T47D (cell line): ENCODE measurements at places on chromosomes 4 and X.

DNA sequence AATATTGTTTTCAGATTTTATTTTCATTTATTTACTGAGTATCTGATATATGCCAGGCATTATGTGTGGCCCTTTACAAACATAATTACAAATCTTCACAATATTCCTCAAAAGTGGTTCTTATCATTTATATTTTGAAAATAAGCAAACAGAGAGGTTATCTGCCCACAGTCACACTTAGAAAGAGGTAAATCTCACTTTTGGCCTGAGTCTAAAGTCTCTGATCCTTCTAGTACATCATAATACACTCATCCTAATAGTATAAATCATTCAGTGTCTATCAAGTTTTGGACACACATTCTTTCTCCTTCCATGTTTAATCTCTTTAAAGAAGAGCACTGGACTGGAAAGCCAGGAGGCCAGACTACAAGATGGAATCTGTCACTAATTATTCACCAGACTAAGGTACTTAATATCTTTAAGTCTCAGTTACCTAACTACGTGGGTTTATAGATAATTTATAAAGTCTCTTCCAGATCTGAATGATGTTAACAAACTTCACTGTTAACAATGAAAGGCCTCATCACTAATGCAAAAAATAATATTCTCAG lies 281.3 kb downstream of the PPP3CA start:
- DNase-seq: no peak

- DNase-seq: no peak
Observed at GRCh38 chr4:8614365-8615193, 22.0 kb downstream of the CPZ start.

GRCh38 chr4:77268108-77268507 lies 111.1 kb downstream of the CCNG2 start:
- DNase-seq: no peak

DNA sequence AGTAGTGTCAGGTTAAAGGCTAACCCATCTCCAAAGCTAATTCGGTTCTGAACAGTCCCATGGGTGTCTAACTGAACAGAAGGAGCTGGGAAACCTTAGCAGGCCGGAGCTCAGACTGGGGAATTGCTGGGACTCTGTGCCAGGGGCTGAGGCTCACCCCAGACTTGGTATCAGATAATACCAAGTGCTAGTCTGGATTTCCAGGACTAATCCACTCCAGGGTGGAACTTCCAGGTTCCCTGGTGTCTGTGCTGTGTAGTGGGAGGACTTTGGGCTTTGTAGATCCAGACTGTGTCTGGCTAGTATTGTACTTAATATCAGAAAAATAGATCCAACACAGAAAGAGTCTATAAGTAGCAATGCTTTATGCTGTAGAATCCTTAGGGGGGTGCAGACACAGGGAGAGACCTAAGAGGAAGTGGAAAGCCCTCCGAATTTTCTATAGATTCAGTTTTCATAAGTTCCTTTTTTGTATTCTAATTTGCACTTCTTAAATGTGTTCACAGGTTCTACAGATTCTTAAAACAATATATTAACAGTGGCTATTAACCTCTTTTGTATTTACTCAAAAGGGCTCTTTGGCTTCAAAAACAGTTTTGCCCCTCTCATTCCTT lies 4.1 kb downstream of the ZNF827 start:
- no peak for DNase-seq

DNA sequence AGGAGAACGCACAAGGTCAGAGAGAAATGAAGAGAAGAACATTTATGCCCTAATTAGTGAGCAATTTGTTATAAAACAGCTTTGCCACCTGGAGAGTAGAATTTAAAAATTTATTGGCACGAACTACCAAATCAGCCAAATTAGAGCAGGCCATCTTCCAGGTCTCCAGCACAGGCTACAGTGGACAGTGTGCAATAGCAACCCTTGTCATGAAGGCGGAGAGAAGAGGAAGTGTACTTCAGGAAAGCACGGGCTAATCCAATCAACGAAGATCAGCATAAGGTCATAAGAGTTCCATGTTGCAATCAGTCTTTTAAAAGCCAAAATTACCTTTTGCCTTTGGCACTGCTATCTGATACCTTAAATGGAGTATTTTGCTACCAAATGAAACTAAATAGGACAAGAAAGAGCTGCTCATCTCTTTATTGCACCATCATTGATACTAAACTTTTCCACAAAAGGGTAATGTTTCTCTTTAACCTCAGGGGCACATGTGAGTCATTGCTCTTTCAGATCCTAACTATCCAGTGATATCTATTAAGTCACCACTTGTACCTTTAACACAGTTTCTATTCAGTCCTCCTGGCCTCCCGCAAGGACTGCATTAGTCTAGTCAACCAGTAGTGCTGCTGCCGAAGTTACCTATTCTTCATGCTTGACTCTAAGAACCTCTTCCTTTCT lies 19.9 kb downstream of the ANK2 start:
- no peak for DNase-seq

- DNase-seq: peak; percentile 93
Observed at GRCh38 chr4:105633241-105633640, 75.2 kb downstream of the INTS12 start.

- DNase-seq: no peak
Observed at GRCh38 chrX:53681661-53682060, 4.9 kb downstream of the HUWE1 start.

GRCh38 chr4:136985683-136986082 lies 546.6 kb downstream of the PCDH18 start:
- no peak for DNase-seq

GRCh38 chr4:158428242-158428641 lies 93.4 kb upstream of the RXFP1 start:
- DNase-seq: no peak

GRCh38 chr4:184574861-184575260 lies 74.4 kb downstream of the CASP3 start:
- no peak for DNase-seq

- DNase-seq: no peak
Observed at GRCh38 chrX:65587616-65588526, 53.3 kb upstream of the LAS1L start.

- DNase-seq: no peak
Observed at GRCh38 chr4:48909697-48910096, 3.1 kb upstream of the OCIAD2 start.

- no peak for DNase-seq
Observed at GRCh38 chr4:23041501-23041900, 348.8 kb downstream of the GBA3 start.

DNA sequence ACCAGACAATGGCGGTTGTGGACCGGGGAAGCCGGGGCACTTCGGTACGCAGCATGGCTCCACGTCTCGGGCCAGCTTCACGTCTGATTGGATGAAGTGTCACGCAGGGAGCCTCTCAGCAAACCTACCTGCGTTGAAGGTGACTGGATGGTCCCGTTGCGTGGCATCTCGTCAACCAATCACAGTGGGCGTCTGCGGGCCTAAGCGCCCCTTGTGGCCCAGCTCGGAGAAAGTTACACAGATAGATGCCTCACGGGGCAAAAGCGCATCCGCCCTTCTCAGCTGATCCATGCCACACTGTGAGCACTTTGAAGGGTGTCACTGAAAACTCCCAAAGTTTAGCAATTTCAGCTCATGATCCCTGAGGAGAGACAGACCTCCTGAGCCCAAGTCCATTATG lies at the start of gene H2BW1:
TSS of gene H2BW1 (minus strand) at position 103 of the 400 bp plus-strand sequence. CDS start 132 bp downstream, outside the sequence.
- no peak for DNase-seq

DNA sequence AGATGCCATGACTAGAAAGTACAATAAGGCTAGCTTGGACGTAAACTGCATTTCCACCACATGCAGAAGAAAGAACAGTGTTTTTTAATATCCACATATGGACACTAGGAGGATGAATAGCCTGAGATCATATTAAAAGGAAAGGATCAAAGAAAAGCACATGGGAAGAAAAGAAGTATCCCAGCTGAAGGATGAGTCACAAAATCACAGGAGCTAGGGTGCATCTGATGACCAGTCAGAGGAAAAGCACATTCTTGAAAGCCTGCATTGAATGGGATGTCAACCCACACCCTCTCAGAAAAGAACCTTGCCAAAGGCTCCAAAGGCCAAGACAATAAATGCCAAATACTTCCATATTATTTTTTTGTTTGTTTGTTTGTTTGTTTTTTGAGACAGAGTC lies 56.8 kb upstream of the PRDX4 start:
- DNase-seq: no peak

- DNase-seq: no peak
Observed at GRCh38 chr4:127352220-127353113, 280.3 kb upstream of the INTU start.

GRCh38 chr4:23058165-23058776 lies 365.5 kb downstream of the GBA3 start:
- DNase-seq: no peak

- DNase-seq: peak; percentile 37
Observed at GRCh38 chr4:151806511-151806927, 45.7 kb upstream of the GATB start.

- DNase-seq: no peak
Observed at GRCh38 chr4:141885112-141885511, 248.7 kb downstream of the IL15 start.

GRCh38 chrX:50000937-50001542 lies 78.6 kb downstream of the CLCN5 start:
- DNase-seq: no peak

DNA sequence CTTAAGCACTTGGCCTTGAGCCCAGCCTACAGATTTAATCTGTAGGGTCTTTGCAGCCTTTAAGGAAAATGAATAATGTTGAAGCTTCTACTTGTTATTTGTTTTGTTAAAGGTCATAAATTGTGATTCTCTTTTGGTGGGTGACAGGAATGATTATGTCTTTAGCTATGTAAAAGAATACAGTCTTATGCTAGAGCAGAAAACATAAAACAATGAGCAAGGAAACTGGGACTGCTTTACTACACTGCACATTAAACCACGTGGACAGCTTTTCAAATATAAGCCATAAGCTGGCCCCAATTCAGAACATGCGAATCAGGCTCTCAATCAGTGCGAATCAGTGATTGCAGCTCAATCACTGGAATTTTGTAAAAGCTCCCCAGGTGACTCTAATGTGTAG lies 40.9 kb upstream of the TBC1D19 start:
- DNase-seq: no peak

GRCh38 chrX:14039344-14039743 lies 9.7 kb upstream of the GEMIN8 start:
- peak; percentile 73 for DNase-seq

GRCh38 chr4:63049278-63049677 lies 1360.0 kb downstream of the TECRL start:
- no peak for DNase-seq

DNA sequence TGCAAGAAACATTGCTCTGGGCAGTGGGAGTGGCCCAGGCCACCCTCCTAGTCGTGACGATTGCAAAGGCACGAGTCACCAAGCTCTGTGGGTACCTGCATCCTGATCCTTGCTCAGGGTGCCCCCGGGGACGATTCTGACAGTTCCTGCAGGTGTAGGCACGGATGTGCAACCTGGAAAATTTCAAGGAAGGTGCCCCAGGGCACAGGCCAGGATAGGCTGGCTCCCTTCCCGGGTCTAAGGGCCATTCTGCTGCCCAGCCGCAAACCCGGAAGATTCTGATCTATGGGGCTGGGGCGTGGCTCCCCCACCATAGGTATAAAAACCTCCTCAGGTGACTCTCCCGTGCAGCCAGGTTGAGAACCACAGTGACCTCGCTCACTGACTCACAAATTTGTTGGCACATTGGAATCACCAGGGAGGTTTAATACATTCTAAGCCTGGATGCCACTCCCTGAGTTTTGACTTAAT lies 228.5 kb downstream of the PTTG2 start:
- no peak for DNase-seq

DNA sequence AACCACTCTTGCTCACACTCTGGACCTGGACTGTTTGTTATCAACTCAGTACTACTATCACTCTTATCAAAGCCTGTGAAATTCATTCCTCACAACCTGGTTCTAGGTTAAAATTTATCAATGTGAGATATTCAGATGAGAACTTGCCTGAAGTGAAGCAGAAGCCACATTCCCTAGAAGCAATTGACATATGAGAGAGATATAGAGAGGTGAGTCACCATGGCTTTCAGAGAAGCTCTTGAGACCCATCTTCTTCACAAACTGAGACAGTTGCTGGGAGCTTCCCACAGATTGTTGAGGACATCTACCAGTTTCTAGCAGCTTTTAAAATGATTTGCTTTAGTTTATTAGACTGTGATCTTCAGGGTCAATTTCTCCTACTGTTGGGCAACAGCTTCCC lies 316.9 kb upstream of the TET2 start:
- no peak for DNase-seq

DNA sequence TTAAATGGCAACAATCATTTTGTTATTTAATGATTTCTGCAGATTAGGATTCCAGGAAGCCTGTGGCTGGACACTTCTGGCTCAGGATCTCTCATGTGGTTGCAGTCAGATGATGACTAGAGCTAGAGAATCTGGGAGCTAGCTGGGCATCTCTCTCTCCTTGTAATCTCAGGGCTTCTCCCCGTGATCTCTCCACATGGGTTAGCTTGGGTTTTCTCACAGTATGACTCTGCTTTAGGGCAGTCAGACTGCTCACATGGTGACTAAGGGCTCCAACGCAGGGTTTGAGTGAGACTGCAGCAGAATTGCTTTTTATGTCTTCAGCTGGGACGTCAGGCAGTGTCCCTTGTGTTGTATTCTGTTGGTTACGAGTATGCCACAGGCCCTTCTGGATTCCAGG lies 361.4 kb downstream of the CBLL2 start:
- no peak for DNase-seq

GRCh38 chr4:150583287-150584110 lies 1.5 kb downstream of the MAB21L2 start:
- no peak for DNase-seq

DNA sequence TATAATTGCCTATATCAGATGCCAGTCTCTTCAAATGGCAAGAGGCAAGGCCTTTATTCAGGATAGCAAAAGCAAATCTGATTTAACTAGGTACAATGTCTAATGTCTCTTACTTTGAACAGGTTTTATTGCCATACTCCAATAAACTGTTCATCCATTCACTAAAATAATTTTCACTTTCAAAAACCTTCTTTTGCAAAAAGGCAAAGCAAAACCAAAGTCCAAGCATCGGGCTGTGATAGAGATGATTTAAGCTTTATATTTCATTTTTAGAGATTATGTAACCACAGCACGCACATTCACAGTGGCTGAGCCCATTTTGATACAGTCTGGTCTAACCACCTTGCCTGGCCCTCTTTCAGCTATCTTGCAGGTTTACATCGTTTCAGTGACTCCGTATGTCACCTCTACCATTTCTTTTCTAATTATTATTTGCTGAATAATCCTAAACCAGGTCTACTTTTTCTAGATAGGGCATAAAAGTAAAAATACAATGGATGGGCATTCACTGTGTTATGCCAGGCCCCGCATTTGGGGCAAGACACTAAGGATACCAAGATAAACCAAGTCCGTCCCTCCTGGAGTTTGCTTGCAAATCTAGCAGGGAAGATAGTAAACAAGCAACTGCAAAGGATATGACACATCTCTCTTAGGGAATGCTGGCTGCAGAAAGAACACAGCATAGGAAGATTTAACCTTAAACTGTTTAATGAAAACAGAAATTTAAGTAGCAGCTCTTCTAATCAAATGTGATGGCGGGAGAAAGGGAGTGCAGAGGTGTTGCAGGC lies 1.8 kb downstream of the CASP3 start:
- DNase-seq: no peak
